HCT116 (cell line): ENCODE measurements at places on chromosomes 7 and 10. TPM values are rescaled to one million over a fixed set of nuclear protein-coding genes. Genes with fewer than 3 reads are reported as not detected.

SPDYE9 gene
- total RNA-seq: not detected

NHLRC2 gene
- 56.3 TPM for total RNA-seq

CNPY1 gene
- total RNA-seq: not detected

HOGA1 gene
- total RNA-seq: 1.6 TPM

PNLIP gene
- total RNA-seq: 1.3 TPM

GCK gene
- 0.34 TPM for total RNA-seq

EMX2 gene
- not detected for total RNA-seq

SOSTDC1 gene
- 0.20 TPM for total RNA-seq

SHH gene
- total RNA-seq: 0.32 TPM

PRPS1L1 gene
- total RNA-seq: not detected

CCDC136 gene
- 11.1 TPM for total RNA-seq

RET gene
- total RNA-seq: 5.9 TPM

NUDT13 gene
- total RNA-seq: 1.2 TPM

LIPF gene
- not detected for total RNA-seq

PHKG1 gene
- 1.1 TPM for total RNA-seq

TFR2 gene
- 11.8 TPM for total RNA-seq

NKX1-2 gene
- total RNA-seq: 3.4 TPM

TUBB8 gene
- 0.39 TPM for total RNA-seq

EGFR gene
- total RNA-seq: 71.5 TPM

CADPS2 gene
- total RNA-seq: 7.5 TPM

WDFY4 gene
- 0.22 TPM for total RNA-seq

MEST gene
- 49.5 TPM for total RNA-seq

MMRN2 gene
- 8.3 TPM for total RNA-seq

MMD2 gene
- not detected for total RNA-seq

XRCC2 gene
- 14.8 TPM for total RNA-seq

AKR1C3 gene
- 3.0 TPM for total RNA-seq

GIMAP7 gene
- total RNA-seq: 0.25 TPM

ZPBP gene
- total RNA-seq: not detected

LRRTM3 gene
- not detected for total RNA-seq

COMMD3 gene
- 43.0 TPM for total RNA-seq

FRMPD2 gene
- total RNA-seq: 0.30 TPM

SUN3 gene
- total RNA-seq: 4.5 TPM

CSTF2T gene
- total RNA-seq: 18.5 TPM

KNDC1 gene
- 3.6 TPM for total RNA-seq

FXYD4 gene
- total RNA-seq: 0.71 TPM

GHRHR gene
- not detected for total RNA-seq

CC2D2B gene
- 0.20 TPM for total RNA-seq

LIPK gene
- total RNA-seq: not detected

HIPK2 gene
- total RNA-seq: 49.5 TPM

PFKFB3 gene
- 50.8 TPM for total RNA-seq

DLX6 gene
- not detected for total RNA-seq

GARIN1A gene
- 0.49 TPM for total RNA-seq

RGR gene
- not detected for total RNA-seq

OPN4 gene
- not detected for total RNA-seq

EFCAB10 gene
- total RNA-seq: 1.7 TPM

C10orf105 gene
- total RNA-seq: not detected

SLC26A3 gene
- total RNA-seq: 0.54 TPM

C7orf33 gene
- not detected for total RNA-seq

ADAMTS14 gene
- total RNA-seq: 13.2 TPM
